ENCODE measurements at places on chromosomes 7 and 10.

GRCh38 chr7:110557-111232 lies 81.7 kb upstream of the FAM20C start:
- DNase-seq, result no peak

DNA sequence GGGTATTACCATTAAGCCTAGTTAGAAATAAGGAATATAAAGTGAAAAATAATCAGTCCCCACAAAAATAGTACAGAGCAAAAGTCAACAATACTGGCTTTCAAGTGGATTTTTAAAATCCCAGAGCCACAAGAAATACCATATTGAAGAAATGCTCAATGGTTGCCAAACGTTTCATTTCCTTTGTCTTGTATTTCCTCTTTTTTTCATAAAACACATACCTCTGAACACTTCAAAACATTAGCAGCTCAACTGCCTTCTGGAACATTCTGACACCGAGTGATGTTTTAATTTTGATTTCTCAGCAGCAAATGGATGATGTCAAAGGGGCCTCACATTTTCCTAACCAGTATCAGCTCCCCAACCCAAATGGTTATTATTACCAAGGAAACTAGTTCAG lies 10.5 kb downstream of the NOD1 start:
- DNase-seq, result no peak

GRCh38 chr10:124417895-124418725 lies 613 bp downstream of the OAT start:
- peak; percentile 20 for DNase-seq

DNA sequence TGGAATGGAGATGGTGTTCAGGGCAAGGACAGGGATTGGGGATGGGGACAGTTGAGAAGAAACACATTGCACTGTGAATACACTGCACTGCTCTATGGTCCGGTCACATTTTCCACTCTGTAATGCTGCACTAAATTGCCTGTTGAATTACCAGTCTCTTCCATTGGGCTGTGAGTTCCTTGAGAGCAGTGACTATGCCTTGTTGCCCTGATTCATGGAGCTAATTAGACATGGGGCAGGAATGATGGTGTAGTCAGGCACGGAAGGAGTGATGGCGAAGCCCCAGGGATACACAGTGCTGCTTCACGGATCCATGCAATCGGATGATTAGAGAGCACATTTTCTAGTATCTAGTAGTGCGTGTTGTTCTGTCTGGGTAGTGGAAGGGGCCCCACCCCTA lies 25.4 kb upstream of the GPAM start:
- no peak for DNase-seq

- DNase-seq, result no peak
Measured at GRCh38 chr7:102432442-102433218, 745 bp upstream of the ORAI2 start.

DNA sequence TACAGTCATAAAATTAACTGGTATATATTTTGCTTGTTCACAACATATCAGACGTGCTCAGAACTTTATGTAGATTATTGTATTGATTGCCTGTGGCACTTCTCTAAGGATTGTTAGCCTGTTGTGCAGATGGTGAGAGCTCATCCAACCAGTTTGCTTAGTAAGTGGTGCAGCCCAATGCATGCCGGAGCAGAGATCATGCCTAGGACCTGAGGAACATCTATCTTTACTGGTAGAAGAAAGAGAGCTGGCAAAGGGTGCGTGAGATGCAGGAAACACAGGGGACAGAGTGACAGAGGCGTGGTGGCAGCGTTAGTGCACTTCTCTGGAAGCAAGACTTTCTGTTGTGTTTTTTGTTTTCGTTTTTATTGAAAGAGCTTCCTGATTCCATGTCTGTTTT lies 35.9 kb downstream of the CCM2 start:
- DNase-seq, result no peak

DNA sequence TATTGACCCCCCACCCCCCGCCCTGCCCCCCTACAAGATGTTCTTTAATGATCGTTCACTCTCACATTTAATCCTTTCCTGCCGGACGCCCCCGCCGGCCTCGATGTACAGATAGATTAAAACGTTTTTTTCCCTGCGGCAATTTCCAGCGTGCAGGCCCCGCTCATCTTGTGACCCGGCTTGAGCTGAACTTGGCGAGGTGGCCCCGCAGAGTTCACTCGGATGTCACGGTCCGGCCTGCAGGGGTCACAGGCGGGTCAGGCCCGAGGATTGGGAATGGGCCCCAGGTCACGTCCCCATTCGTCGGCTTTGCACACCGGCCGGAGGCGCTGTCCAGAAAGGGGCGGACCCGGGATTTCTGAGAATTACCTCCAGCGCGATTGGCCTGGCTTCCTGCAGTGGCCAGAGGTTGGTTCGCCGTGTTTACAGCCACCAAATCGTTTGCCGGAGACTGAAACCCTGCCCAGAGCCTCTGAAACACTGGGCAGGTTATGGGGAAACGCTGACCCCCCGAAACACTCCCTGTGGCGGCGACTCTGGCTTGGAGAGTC lies 1.9 kb upstream of the CYP26A1 start:
- no peak for DNase-seq

GRCh38 chr7:42099470-42100155 lies 137.4 kb downstream of the GLI3 start:
- no peak for DNase-seq

- DNase-seq, result no peak
Measured at GRCh38 chr7:7978860-7979259, 10.3 kb downstream of the GLCCI1 start.

GRCh38 chr10:61921143-61921542 lies 19.6 kb downstream of the ARID5B start:
- DNase-seq, result no peak

GRCh38 chr7:142488842-142489241 lies 231.0 kb upstream of the PRSS58 start:
- DNase-seq, result no peak

DNA sequence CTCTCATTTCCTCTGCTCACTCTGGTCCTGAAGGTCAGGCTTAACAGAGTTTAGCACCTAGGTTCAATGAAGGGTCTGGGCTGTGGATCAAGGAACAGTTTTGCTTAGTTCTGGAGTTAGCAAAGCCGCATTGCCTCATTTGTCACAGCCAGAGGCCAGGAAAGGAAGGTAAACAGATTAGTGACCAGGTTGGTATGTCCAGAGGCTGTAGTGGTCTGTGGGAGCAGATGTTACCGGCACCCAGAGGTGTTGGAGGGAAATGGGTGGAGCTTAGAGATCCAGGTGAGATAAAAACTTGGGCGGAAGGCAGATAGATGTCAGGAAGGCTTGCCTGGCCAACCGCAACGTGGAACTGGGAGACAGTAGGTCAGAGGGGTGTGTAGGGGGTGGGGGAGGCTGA lies 36.6 kb upstream of the ZMIZ2 start:
- no peak for DNase-seq

DNA sequence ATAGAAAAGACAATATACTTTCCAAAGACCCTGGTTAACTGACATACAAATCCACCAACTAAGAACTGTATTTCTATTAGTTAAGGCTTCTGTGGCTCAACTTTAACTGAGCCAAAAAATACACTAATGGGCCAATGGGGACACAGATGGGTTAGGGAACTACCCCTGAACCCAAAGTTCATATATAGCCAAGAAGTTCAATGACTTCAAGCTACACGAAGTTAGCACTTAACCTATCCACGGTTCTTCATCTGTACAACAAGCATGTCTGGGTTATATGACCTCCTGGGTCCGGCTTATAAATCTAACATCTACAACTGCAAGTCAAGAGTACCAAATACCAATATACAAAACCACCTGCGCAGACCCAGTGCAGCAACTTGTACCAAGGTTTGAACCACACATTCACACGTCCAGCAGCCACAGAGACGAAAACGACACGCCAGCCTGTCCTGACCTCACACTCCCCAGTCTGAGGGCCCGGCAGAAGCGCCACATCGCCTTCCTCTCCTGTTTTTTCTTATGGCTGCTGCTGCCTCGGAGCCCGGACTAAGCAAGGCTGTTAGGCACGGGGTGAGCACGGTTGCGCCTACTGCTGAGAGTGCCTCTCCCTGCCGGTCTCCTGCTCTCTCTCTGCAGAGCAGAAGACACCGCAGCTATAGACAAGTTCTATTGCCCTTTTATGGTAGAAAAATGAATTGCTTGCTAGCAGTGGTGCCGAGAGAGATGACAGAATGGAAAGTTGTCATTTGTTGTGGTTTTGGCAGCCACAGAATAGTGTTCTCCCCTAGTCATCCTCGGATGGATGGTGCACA lies 86.3 kb downstream of the RNF216 start:
- peak; percentile 63 for DNase-seq

DNA sequence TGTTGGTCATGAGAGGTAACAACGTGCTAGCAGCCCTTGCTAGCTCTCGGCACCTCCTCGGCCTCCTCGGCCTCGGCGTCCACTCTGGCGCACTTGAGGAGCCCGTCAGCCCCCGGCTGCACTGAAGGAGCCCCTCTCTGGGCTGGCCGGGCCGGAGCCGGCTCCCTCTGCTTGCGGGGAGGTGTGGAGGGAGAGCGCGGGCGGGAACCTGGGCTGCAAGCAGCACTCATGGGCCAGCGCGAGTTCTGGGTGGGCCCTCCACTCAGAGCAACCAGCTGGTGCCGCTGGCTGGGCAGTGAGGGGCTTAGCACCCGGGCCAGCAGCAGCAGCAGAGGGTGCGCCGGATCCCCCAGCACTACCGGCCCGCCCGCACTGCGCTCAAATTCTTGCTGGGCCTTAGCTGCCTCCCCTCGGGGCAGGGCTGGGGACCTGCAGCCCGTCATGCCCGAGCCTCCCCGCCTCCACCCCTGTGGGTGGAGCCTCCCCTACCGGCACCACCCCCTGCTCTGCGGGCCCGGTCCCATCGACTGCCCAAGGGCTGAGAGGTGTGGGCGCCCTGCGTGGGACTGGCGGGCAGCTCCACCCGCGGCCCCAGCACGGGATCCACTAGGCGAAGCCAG lies 96.1 kb downstream of the PAXIP1 start:
- no peak for DNase-seq

DNA sequence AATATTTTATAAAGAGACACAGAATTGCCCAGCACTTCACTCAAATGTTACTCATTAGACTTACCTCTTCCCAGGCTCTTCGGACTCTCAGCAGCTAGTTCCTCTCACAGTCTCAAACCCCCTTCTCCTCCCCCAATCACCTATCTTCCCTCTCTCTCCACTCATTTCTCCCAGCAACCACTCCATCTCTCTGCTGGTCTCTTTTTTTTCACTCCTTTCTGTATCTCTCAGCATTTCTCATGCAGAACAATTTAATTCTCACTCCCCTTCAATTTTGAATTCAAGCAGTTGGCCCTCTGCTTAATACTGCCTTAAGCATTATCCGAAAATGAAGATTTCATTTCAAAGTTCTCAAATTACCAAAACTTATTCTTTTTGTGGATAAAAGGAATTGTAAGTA lies 34.4 kb upstream of the CAV2 start:
- no peak for DNase-seq

- DNase-seq, result no peak
Measured at GRCh38 chr7:129952086-129952652, 591 bp downstream of the UBE2H start.

Measured in stimulated activated CD8-positive, alpha-beta memory T cell treated with anti-CD3 and anti-CD28 coated beads, Interleukin-15, amount 100 ng/mL, for 4 hours (primary cell).